ENCODE measurements at places on chromosomes 11 and 22.

DNA sequence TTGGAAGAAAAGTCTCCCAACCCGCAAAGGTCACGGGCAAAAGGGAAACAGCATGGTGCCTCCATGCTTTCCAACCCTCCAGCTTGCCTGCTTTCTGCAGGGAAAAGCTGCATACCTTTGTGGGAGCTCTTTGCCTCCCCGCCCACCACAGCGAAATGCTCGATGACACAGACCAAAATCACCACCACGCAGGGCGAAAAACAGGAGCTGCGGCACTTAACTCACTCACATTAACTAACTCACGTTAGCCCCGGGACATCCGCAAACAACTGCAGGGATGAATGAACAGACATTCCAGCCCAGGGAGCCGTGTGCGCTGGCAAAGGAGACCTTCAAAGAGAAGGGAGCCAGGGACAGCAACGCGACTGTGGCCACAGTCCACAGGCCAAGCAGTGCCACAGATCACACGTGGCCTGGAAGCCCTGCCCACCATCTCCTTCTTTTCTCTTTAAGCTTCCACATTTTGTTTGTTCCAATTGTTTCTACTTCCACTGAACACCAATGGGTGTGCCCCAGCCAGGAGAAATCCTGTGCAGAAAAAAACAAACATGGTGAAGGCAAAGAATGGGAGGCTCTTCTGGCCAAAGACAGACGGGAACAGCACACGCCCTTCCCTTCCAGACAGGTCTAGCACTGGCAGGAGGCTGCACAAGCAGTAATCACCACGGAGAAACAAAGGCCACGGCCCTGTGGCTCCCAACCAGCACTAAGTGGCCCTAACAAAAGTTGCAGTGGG lies 39.3 kb downstream of the DUSP8 start:
- DNase-seq = no peak

- DNase-seq = no peak
Observed at GRCh38 chr22:46036558-46037408, 59.8 kb upstream of the WNT7B start.

DNA sequence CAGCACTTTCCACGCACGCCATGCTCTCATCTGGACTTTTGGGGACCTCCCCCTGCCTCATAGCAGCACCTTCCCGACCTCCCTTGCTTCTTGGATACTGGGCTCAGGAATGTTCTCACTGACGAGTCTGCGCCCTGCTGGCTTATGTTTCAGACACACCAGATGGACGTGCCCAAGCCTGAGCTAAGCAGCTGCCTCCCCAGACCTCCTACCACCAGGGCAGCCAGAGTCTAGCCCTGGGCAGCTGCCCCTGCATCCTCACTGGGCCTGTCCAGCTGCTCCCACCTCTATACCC lies 13.2 kb upstream of the RGL4 start:
- no peak for DNase-seq

DNA sequence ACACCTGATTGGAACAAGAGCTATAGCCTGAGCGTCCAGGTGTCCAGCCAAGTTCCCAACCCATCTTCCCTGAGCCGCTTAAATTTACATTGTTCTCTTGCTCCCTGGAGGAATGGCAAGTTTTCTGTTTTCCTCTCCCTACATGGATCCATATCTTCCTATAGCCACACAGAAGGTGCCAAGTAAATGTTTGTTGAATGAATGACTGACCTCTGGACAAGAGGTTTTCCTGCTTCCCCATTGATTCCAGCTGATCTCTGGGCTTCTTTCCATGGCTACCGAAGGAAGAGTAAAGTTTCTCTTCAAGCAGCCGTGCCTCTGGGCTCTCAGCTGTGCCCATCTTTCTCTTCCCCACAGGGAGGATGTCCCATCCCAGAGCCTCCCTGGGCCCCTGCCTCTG lies 107.5 kb downstream of the MICAL2 start:
- no peak for DNase-seq

DNA sequence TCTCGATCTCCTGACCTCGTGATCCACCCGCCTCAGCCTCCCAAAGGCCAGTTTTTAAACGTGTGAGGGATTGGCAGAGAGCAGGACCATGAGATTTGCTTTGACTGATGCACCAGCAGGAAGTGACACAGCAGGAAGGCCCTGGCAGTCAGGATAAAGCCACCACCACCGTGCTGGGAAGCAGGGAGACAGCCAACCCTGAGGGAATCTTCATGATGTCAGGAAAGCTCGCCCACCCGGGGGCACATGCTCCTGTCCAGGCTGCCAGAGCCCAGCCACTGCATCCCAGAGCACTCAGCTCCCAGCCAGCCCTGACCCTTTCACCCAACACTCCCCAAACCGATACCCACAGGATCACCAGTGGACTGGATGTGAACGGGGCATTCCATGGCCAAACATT lies 6.1 kb downstream of the TUBGCP6 start:
- DNase-seq = no peak

DNA sequence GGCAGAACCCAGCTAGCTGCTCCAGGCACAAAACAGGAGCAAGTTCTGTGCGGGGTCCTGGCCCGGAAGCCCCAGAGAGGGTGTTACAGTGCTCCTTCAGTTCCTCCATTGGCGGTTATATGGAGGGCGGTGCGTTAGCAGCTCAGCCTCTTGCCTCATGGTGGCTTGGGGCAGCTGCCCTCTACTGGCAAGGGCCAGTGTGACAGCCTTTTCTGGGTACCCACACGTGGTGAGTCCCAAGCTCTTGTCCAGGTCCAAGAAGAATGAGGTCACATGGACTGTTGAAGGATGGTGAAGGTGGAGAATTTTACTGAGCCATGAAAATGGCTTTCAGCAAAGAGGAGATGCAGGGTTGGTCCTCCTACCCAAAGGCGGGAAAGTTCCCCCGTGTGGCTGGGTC lies 100.5 kb downstream of the WT1 start:
- no peak for DNase-seq

GRCh38 chr11:113176599-113177360 lies 137.6 kb upstream of the TTC12 start:
- no peak for DNase-seq

DNA sequence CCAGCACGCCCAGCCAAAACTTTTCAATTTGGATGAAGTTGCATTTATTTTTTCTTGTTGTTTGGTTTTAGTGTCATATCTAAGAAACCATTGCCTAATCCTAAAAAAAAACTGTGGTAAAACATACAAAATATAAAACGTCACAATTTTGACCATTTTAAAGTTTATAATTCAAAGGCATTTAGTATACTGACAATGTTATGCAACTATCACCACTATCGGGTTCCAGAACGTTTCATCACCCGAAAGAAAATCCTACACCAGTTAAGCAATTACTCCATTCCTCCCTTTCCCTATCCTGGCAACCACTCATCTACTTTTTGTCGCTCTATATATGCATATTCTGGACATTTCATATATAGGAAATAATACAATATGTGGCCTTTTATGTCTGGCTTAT lies 30.5 kb upstream of the PHOX2A start:
- no peak for DNase-seq

DNA sequence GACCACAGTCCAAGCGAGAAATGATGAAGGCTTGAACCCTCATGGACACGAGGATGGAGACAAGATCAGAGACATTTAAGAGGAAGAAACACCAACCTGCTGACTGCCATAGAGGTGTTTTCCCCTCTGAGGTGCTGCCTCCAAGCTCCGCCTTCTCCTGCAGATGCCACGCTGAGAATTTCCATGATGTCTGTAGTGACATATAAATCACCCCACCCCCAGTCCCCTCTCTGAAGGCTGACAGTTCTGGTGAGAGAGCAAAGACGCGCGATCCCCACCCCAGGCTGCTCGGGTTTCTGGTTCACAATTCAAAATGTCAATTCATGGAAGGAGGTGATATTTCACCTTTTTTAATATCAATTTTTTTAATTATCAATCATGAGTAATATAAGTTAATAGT lies 28.2 kb downstream of the LRRC32 start:
- DNase-seq = no peak

DNA sequence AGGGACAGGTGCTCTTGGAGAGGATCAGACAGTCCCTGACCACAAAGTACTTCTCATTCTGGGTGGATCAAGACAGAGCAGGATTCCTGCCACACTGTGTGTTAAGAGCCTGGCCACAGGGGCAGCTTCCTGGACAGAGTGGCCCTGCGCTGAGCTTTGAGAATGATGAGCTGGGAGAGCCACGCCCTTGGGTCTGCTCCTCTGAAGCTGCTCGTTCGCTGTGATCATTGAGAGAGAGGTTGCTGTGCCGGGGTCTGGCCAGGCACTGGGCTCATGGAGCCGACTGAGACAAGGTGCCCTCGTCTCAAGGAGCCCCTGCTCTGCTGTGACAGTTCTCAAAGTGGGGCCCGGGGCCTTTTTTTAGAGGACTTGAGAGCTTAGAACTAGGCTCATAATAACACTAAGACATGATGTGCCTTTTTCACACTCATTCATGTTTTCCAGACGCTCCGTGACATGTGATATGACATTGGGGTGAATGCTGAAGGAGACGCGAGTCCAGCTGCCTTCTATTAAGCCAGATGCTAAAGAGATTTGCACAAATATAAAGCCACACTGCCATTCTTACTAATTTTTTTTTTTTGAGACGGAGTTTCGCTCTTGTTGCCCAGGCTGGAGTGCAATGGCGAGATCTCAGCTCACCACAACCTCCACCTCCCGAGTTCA lies 1.6 kb upstream of the MFRP start:
- DNase-seq = no peak

GRCh38 chr11:8415195-8415594 lies 151.5 kb upstream of the LMO1 start:
- no peak for DNase-seq

Measured in esophagus squamous epithelium (tissue), 5 donors.